Purkinje cell (primary cell): ENCODE measurements at places on chromosomes 11 and 22. TPM values are rescaled to one million over a fixed set of nuclear protein-coding genes. Genes with fewer than 3 reads are reported as not detected.

The RNF26 gene
- 3.4 and 8.3 TPM in 2 replicates for polyA plus RNA-seq

The IFITM10 gene
- 0.83 TPM in 1 of 2 replicates, not detected in the other for polyA plus RNA-seq

The NELL1 gene
- polyA plus RNA-seq: 74.2 and 76.9 TPM in 2 replicates

The RAG2 gene
- 0.98 TPM in 1 of 2 replicates, not detected in the other for polyA plus RNA-seq

The MIOX gene
- polyA plus RNA-seq: not detected in 2 replicates

The RHOG gene
- polyA plus RNA-seq: 2.5 TPM in 1 of 2 replicates, not detected in the other

The HEPN1 gene
- polyA plus RNA-seq: 2.5 TPM in 1 of 2 replicates, not detected in the other

The ZNRF3 gene
- 2.0 and 2.2 TPM in 2 replicates for polyA plus RNA-seq

The C11orf91 gene
- polyA plus RNA-seq: not detected in 2 replicates

The RAC2 gene
- not detected in 2 replicates for polyA plus RNA-seq

The KCNA4 gene
- 0.31 TPM in 1 of 2 replicates, not detected in the other for polyA plus RNA-seq

The RAG1 gene
- not detected in 2 replicates for polyA plus RNA-seq

The GLYAT gene
- polyA plus RNA-seq: not detected in 2 replicates

The OR52H1 gene
- not detected in 2 replicates for polyA plus RNA-seq

The LRRN4CL gene
- polyA plus RNA-seq: not detected in 2 replicates

The PLA2G3 gene
- polyA plus RNA-seq: not detected in 2 replicates

The ACRV1 gene
- polyA plus RNA-seq: 0.56 and 2.2 TPM in 2 replicates

The UCP3 gene
- 0.58 TPM in 1 of 2 replicates, not detected in the other for polyA plus RNA-seq

The XKR3 gene
- not detected in 2 replicates for polyA plus RNA-seq

The MMP13 gene
- not detected in 2 replicates for polyA plus RNA-seq

The NLRP14 gene
- 0.07 TPM in 1 of 2 replicates, not detected in the other for polyA plus RNA-seq

The ROBO3 gene
- polyA plus RNA-seq: 0.97 and 1.2 TPM in 2 replicates

The MRPL23 gene
- polyA plus RNA-seq: 2.4 and 4.5 TPM in 2 replicates

The APOL4 gene
- not detected in 2 replicates for polyA plus RNA-seq

The MMP8 gene
- not detected in 2 replicates for polyA plus RNA-seq

The SLC22A25 gene
- polyA plus RNA-seq: not detected in 2 replicates

The RAPSN gene
- not detected in 2 replicates for polyA plus RNA-seq

The OR52I1 gene
- not detected in 2 replicates for polyA plus RNA-seq

The RGL4 gene
- polyA plus RNA-seq: not detected in 2 replicates

The OR6T1 gene
- polyA plus RNA-seq: not detected in 2 replicates

The GPHA2 gene
- polyA plus RNA-seq: not detected in 2 replicates

The SLC25A45 gene
- polyA plus RNA-seq: 0.51 TPM in 1 of 2 replicates, not detected in the other

The LMNTD2 gene
- not detected in 2 replicates for polyA plus RNA-seq

The ACTN3 gene
- not detected in 2 replicates for polyA plus RNA-seq

The PRG3 gene
- not detected in 2 replicates for polyA plus RNA-seq

The HPX gene
- not detected in 2 replicates for polyA plus RNA-seq

The CATSPERZ gene
- polyA plus RNA-seq: not detected in 2 replicates

The P2RX3 gene
- polyA plus RNA-seq: not detected in 2 replicates

The TYR gene
- polyA plus RNA-seq: not detected in 2 replicates

The CRYBB3 gene
- not detected in 2 replicates for polyA plus RNA-seq

The LRRC32 gene
- 2.6 TPM in 1 of 2 replicates, not detected in the other for polyA plus RNA-seq

The TSSK2 gene
- not detected in 2 replicates for polyA plus RNA-seq

The CCDC15 gene
- polyA plus RNA-seq: 0.10 and 1.0 TPM in 2 replicates

The PATE3 gene
- polyA plus RNA-seq: not detected in 2 replicates

The SLC29A2 gene
- 0.52 and 0.69 TPM in 2 replicates for polyA plus RNA-seq

The MYO18B gene
- not detected in 2 replicates for polyA plus RNA-seq

The MYRF gene
- 0.06 TPM in 1 of 2 replicates, not detected in the other for polyA plus RNA-seq

The C11orf97 gene
- polyA plus RNA-seq: not detected in 2 replicates

The EMSY gene
- 19.4 and 20.5 TPM in 2 replicates for polyA plus RNA-seq

The TMEM191C gene
- 1.7 and 4.4 TPM in 2 replicates for polyA plus RNA-seq
